ENCODE measurements at places on chromosomes 13 and 19.

GRCh38 chr13:28586439-28587173, 72.3 kb upstream of the POMP start:
- DNase-seq, result no peak

DNA sequence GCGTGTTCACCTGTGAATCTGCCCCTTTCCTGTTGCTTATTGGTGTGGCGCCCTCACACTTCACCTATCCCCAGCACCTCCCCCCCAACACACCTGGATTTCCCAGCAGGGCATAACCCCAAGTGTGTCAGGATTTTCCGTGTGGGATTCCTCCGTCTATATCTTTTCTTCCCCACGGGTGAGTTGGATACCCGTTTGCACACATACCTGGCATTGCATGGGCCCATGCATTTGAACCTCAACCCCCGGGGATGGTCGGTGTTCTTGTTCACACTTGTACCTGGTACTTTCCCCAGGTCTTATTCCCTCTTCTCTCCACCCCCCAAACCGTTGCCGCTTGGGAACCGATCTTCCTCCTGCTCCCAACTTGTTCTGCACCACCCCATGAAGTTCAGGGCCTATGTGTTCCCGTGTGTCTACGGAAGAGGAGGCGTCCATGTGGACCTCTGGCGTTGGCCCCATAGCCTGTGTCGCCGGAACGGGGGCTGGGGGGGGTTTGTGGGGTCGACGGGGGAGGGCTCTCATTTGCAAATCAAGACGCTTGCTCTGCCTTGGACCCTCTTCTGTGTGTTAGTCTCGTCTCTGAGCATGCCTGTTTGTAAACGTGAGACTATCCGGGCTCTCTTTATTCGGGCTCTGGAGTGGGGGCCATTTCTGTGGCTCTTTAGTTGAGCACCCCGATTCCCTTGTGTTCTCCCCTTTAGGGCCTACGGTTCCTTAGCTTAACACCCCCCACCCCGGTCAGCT, 1.7 kb downstream of the PRR12 start:
- no peak for DNase-seq

- no peak for DNase-seq
These were observed 1.9 kb upstream of the LYPD3 start for GRCh38 chr19:43467276-43467675.

DNA sequence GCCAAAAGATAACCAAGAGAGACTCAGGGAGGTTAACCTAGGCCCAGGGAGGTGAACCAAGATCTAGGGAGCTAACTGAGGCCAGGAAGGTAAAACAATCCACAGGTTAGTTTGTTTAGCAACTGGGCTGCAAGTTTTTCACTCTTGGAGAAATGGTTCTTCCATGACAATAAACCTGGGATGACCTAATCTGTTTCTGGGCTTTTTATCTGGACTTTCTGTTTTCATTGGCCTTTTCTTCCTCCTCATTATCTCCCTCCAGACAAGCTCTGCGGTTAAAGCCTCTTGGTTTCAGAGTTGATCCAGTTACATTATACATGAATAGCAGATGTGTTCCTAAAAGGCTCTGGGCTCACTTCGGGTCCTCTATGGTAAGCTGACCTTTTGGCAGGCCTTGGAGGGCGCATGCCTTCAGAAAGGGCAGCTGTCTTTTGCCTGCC, 44.2 kb downstream of the PCDH8 start:
- DNase-seq, result no peak

- DNase-seq, result no peak
These were observed 18.8 kb downstream of the ZC3H4 start for GRCh38 chr19:47094557-47095475.
